ENCODE measurements at places on chromosomes 11 and 22.

- DNase-seq: no peak
Measured at GRCh38 chr11:45616802-45617549, 48.4 kb downstream of the CHST1 start.

DNA sequence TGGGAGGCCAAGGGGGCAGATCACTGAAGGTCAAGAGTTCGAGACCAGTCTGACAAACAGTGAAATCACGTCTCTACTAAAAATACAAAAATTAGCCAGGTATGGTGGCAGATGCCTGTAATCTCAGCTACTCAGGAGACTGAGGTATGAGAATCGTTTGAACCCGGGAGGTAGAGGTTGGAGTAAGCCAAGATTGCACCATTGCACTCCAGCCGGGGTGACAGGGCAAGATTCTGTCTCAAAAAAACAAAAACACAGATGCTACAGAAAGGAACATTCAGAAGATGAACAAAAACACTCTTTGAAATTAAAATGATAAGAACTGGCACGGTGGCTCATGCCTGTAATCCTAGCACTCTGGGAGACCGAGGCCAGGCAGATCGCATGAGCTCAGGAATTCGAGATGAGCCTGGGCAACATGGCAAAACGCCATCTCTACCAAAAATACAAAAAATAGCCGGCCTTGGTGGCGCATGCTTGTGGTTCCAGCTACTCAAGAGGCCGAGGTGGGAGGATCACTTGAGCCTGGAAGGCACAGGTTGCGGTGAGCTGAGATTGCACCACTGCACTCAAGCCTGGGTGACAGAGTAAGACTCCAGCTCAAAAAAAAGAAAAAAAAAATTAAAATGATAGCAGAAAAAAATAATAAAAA lies 8.5 kb downstream of the RAB6A start:
- no peak for DNase-seq

- DNase-seq: no peak
Measured at GRCh38 chr22:11253000-11253511, 4274.9 kb upstream of the OR11H1 start.

DNA sequence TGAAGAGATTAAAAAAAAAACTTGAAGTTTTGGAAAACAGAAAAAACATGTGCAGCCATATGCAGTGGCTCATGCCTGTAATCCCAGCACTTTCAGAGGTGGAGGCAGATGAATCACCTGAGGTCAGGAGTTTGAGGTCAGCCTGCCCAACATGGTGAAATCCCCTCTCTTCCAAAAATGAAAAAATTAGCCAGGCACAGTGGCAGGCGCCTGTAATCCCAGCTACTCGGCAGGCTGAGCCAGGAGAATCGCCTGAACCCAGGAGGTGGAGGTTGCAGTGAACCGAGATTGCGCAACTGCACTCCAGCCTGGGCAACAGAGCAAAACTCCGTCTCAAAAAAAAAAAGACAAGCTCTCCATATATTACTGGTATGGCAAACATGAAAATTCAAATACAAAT lies 7.6 kb downstream of the DLG2 start:
- no peak for DNase-seq

- no peak for DNase-seq
Measured at GRCh38 chr11:119551420-119552105, 128.6 kb upstream of the THY1 start.
